ENCODE measurements at places on chromosomes 1 and 21.
A peak's percentile ranks its signal among the peaks of the same experiment; 100 is the strongest.

DNA sequence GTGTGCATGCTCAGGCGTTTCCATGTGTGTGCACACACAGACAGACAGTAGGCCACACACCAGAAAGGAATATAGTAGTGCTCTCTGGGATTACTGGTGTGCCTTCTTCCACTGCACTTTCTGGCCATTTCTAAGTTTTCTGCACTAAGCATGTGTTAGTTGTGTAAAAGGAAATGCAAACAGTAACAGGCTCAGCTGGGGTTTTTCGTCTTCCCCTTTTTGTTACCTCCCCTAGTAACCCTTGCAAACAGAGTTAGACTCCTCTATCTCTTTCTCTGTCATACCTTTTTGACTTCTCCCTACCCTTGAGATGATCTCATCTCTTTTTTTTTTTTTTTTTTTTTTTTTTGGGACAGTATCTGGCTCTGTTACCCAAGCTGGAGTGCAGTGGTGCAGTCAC is 196.3 kb downstream of the SDCCAG8 start:
- no peak for DNase-seq

- peak; percentile 57 for DNase-seq
Observed at GRCh38 chr1:84995484-84996334, 1.2 kb downstream of the MCOLN2 start.

GRCh38 chr1:109687641-109688499 is at the start of gene GSTM1:
Gene GSTM1, plus strand, starts transcription at chr1:109687817. Its CDS starts 57 bp downstream, at chr1:109687874.
- peak; percentile 78 for DNase-seq

GRCh38 chr1:23657659-23658275 is 33.8 kb upstream of the RPL11 start:
- DNase-seq, result peak; percentile 35

GRCh38 chr1:219495737-219496408 is 117.0 kb downstream of the ZC3H11B start:
- no peak for DNase-seq

GRCh38 chr1:84442256-84442655 is 36.8 kb upstream of the RPF1 start:
- DNase-seq, result peak; percentile 84

- DNase-seq, result no peak
Observed at GRCh38 chr1:82704393-82704792, 903.7 kb downstream of the ADGRL2 start.

DNA sequence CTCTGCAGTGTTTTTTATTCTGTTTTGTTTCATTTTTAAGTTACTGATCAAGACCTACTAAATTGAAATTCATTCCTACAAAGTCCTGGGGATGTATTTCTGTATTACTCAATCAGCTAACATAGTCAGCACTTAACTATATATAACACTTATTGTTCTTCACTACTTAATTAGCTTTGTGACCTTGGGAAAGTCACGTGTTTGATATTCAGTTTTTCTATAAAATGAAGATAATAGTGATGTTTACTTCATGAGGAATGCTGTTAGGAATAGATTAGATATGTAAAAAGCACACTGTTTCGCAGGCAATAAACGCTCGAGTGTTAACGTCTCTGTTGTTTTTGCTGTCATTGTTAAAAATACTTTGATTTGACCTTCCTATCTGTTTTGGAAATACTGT is 44.6 kb downstream of the CTTNBP2NL start:
- no peak for DNase-seq

- no peak for DNase-seq
Observed at GRCh38 chr1:102118150-102118549, 121.4 kb upstream of the OLFM3 start.

GRCh38 chr1:112633628-112634027 is 14.0 kb downstream of the CAPZA1 start:
- DNase-seq, result no peak

DNA sequence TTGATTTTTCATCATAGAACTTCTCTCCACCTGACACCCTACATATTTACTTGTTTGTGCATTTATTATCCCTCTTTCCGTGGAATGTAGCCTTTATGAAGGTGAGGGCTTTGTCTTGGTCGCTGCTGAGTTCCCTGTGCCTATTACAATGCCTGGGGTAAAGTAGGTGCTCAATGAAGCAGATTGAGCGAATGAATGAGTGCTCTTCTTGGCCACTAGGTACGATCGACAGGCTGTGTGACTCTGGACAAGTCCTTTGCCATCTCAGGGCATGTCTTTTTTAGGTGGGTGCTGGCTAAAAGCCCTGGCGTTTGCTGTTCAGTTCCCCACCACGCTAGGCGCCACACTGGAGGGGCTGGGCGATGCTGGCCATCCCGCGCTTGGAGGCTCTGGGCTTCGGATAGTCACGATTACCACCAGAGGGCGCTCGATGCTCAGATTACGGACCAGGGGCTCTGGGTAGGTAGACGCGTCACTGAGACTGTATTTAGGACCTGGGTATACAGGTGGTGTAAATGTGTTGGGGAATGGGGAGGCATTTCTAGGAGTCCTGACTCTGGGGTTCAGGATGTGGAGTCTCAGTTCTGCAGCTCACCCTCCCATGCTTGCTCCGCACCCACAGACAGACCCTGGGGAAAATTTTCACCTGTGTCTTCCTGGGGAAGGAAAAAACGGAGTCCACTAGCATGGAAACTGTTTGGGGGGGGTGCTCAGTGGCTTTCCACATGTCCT is 71.0 kb upstream of the CSF3R start:
- peak; percentile 60 for DNase-seq

- DNase-seq, result no peak
Observed at GRCh38 chr21:45401054-45401518, 3.9 kb upstream of the COL18A1 start.

GRCh38 chr1:81803431-81804110 is 2.8 kb downstream of the ADGRL2 start:
- DNase-seq, result no peak

DNA sequence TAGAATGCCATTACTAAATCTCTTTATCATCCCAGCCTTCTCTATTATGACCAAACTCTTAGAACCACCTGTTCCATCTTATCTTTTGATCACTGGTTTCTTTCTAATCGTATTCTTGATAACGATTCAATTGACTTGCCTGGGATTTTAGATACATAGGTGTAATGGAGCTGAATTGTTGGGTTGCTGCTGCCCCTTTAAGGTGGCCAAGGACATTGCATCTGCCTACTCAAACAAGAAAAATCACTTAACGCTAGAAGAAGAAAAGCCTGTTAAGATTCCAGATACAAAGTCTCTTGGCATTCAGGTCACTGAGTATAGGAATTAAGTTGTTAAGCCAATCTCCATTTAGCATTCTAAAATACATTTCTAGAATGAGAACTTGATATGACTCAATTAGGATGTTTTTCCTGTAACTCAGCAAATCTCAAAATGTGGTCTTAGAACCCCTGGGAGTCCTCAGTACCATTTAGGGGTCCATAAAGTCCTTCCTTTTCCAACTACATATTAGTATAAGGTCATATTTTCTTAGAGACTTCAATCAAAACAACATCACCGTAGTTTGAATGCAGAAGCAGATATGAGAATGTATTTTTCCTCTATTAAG is 12.4 kb downstream of the NEXN start:
- DNase-seq, result no peak

DNA sequence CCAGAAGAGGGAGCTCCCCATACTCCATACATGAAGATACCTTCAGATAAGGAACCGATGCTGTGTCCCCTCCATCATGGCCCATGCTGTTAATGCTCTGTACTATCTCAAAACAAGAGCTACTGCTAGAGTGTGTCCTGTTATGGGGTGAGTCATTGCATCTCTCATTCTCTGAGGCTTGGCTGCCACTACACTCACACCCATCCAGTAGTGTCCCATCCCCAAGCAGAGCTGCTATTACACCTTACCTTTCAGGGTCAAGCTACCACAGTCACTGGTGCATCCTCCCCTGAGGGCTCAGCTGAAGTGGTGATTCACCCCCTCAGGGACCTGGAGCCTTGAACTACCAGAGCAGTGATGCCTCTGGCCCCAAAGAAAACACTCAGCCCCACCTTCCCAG is 198.5 kb downstream of the PLA2G4A start:
- DNase-seq, result no peak

DNA sequence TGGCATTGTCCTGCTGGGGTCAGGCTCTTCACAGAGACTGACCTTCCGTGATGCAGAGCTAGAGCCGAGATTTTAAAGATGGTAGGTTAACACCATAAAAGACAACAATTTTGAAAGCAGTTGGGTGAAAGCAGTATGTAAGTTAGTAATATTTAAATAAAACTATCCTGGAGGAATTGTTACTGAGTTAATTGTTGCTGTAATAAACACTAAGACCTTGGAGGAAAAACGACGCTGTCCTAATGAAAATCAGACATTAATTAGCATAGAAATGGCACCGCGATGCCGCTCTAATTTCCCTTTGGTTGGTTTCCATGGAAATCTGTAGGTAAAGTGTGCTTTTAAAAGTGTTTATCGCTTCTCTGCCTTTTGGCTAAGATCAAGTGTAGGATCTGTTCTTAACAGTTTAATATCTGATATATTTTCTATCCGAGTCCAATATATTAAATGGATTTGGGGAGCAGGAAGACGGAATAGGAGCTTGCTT is 745 bp upstream of the ANP32E start:
- no peak for DNase-seq

DNA sequence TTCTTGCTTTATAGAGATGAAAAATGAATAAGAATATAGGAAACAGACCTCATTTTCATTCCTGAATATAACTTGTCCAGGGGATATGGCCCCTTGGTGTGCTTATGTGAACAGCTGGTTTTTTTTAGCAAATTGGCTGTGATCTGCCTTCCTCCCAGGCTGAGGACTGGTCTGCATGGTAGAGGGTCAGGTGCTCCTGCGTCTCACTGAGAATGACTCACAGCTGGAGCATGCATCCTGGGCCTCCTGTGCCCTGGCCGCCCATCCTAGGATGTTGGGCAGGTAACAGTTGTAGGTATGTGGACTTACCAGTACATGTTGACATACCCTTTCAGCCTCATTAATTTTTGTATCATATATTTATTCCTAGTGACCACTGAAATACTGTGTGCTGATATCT is 29.8 kb downstream of the AGT start:
- no peak for DNase-seq

GRCh38 chr1:197481101-197481500 is 213.0 kb downstream of the CRB1 start:
- DNase-seq, result no peak

DNA sequence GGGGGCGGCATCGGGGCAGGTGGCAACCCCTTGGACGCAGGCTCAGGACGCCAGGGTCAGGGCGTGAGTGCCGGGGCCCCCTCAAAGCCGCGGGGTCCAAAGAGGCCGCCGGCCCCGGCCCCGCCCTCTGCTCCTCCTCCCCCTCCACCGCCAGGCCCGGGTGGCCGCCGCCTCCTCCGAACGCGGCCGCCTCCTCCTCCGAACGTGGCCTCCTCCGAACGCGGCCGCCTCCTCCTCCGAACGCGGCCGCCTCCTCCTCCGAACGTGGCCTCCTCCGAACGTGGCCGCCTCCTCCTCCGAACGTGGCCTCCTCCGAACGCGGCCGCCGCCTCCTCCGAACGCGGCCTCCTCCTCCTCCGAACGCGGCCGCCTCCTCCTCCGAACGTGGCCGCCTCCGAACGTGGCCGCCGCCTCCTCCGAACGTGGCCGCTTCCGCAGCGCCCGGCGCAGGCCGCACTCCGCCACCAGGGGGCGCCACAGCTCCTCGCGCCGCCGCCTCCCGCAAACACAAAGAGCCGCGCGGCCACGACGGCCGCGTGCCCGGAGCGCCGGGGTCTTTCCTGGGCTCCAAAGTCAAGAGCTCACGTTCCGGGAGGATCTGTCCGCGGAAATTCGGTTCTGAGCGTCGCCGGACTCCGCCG is 19.3 kb upstream of the SAMD11 start:
- DNase-seq, result peak; percentile 82

DNA sequence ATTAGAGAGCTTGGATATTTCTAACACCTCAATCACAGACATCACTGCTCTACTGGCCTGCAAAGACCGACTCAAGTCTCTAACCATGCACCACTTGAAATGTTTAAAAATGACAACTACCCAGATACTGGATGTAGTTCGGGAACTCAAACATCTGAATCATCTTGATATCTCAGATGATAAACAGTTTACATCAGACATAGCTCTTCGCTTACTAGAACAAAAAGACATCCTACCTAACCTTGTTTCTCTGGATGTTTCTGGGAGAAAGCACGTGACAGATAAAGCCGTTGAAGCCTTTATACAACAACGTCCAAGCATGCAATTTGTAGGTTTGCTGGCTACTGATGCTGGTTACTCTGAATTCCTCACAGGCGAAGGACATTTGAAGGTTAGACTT is 45.1 kb downstream of the ZYG11B start:
- DNase-seq, result no peak

DNA sequence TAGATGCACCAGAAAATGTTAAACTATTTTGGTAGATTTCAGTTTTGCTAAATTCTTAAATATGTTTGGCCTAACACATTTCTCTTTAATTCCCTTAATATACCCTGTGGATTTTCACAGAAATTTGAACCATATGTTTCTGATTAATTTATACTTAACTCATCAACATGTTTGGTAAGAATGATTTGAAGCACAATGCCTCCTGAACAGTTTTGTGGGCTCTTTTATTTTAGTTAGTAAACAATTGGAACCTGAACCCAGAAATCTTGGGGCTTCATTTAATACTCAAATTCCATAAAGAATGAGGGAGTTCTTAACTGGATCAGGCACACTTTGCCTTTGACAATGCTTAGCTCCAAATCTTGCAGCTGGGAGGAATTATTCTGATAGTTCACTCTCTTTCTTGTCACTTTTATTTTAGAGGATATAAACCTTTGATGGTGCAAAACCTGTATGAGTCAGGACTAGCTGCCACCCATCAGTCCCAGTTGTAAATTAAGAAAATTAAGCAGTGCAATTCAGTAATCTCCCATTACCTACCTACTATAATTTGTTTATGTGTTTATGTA is 24.6 kb upstream of the LYPLAL1 start:
- no peak for DNase-seq

- DNase-seq, result peak; percentile 88
Observed at GRCh38 chr1:116738673-116739370, 15.4 kb upstream of the CD2 start.

DNA sequence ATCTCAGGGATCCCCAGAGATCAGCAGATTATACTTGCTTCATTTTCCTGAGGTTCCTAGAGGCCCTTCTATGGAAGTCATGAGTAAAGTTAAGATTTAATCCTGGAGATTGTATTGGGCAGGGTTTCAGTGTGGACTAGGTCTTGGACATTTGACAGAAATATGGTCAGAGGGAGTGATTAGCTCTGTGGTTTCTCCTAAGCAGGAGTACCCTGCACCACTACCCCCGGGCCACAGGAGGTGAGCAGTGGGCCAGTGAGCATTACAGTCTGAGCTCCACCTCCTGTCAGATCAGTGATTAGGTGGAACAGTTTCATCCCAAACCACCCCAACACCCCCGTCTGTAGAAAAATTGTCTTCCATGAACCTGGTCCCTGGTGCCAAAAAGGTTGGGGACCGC is 43.2 kb downstream of the PHACTR4 start:
- no peak for DNase-seq

GRCh38 chr1:234613128-234613875 is 3.3 kb upstream of the IRF2BP2 start:
- peak; percentile 17 for DNase-seq

- DNase-seq, result no peak
Observed at GRCh38 chr1:43821471-43821870, 112.1 kb upstream of the ARTN start.

DNA sequence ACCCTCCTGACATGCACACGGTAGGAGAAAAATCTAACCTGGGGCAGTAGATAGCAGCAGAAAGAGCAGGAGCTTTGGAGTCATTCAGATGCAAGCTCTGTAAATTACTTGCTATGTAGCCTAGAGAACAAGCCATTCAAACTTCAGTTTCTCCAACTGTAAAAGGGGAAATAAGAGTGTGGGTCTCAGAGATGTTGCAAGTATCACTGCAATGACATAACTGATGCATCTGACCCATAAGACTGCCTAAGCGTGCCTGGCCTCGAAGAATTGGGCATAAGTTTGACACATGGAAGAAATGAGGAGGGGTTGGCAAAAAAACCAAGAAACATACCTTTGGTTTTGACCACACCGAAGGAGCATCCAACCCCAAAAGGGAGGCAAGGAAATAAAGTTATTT is 5.2 kb downstream of the AK2 start:
- no peak for DNase-seq

All from CD4-positive, alpha-beta T cell treated with Interferon alpha-2 for 1 hour (primary cell).